Smooth muscle cell of trachea (primary cell): ENCODE measurements at places on chromosomes 11 and 22. TPM values are rescaled to one million over a fixed set of nuclear protein-coding genes. Genes with fewer than 3 reads are reported as not detected.

KDM4D gene
- 0.66 and 1.2 TPM in 2 replicates for total RNA-seq

OR5P2 gene
- total RNA-seq: not detected in 2 replicates

SAA1 gene
- total RNA-seq: not detected in 2 replicates

TSPAN4 gene
- total RNA-seq: 207 and 235 TPM in 2 replicates

JAM3 gene
- total RNA-seq: 79.3 and 105 TPM in 2 replicates

ENTHD1 gene
- not detected in 2 replicates for total RNA-seq

MS4A12 gene
- not detected in 2 replicates for total RNA-seq

NLRX1 gene
- 20.8 and 29.9 TPM in 2 replicates for total RNA-seq

MMP7 gene
- not detected in 2 replicates for total RNA-seq

PARVG gene
- total RNA-seq: 0.17 TPM in 1 of 2 replicates, not detected in the other

SMIM35 gene
- total RNA-seq: not detected in 2 replicates

HBD gene
- total RNA-seq: 0.83 and 1.0 TPM in 2 replicates

GAB4 gene
- total RNA-seq: not detected in 2 replicates

EMID1 gene
- 0.50 TPM in 1 of 2 replicates, not detected in the other for total RNA-seq

CHRM4 gene
- 0.15 and 0.33 TPM in 2 replicates for total RNA-seq

PRODH gene
- 0.17 TPM in 1 of 2 replicates, not detected in the other for total RNA-seq

IGLL5 gene
- total RNA-seq: not detected in 2 replicates

FIBIN gene
- total RNA-seq: 25.6 and 50.4 TPM in 2 replicates

OR8A1 gene
- not detected in 2 replicates for total RNA-seq

MFRP gene
- total RNA-seq: under 0.01 TPM in 2 replicates

C11orf91 gene
- total RNA-seq: 0.33 TPM in 1 of 2 replicates, not detected in the other

TMEM191B gene
- 0.83 TPM in 1 of 2 replicates, not detected in the other for total RNA-seq

UNC93B1 gene
- total RNA-seq: 15.7 and 27.0 TPM in 2 replicates
